ENCODE measurements at places on chromosomes 7 and 10.
A peak's percentile ranks its signal among the peaks of the same experiment; 100 is the strongest.

GRCh38 chr10:60714233-60714632, 64.0 kb upstream of the CDK1 start:
- no peak for DNase-seq

GRCh38 chr10:60032723-60033122, 126.4 kb upstream of the CCDC6 start:
- peak; percentile 67 for DNase-seq

- no peak for DNase-seq
Observed at GRCh38 chr7:152568972-152569371, 107.0 kb downstream of the XRCC2 start.

GRCh38 chr10:131993275-131993674, 11.6 kb upstream of the BNIP3 start:
- DNase-seq: no peak

DNA sequence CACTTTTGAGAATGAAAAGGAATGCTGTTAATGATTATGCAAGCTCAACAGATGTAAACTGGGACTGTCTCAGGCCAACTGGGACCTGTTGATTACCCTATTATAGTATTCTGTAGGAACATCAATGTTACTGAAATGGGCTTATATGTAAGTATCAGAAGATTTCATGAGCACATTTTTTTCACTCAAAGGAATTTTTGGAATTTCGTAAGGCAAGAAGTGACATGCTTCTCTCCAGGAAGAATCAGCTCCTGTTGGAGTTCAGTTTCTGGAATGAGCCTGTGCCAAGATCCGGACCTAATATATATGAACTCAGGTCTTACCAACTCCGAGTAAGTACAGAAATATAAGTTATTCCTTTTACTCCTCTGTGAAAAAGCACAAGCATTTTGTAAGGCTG, 19.2 kb downstream of the NIPSNAP2 start:
- no peak for DNase-seq

- no peak for DNase-seq
Observed at GRCh38 chr7:24601600-24601999, 28.3 kb downstream of the PALS2 start.

GRCh38 chr7:126843883-126844282, 408.9 kb downstream of the GRM8 start:
- DNase-seq: no peak

GRCh38 chr10:102274062-102274461, 28.7 kb downstream of the GBF1 start:
- DNase-seq: no peak

GRCh38 chr7:152158801-152159587, 133.5 kb downstream of the GALNT11 start:
- no peak for DNase-seq

GRCh38 chr7:46764100-46764936, 817.6 kb downstream of the TNS3 start:
- peak; percentile 88 for DNase-seq

- DNase-seq: no peak
Observed at GRCh38 chr7:145665499-145666258, 450.9 kb upstream of the CNTNAP2 start.

- no peak for DNase-seq
Observed at GRCh38 chr7:83101530-83101929, 61.2 kb downstream of the PCLO start.

- DNase-seq: peak; percentile 61
Observed at GRCh38 chr10:114367351-114368056, 36.8 kb downstream of the AFAP1L2 start.

GRCh38 chr10:17518338-17518737, 63.9 kb upstream of the ST8SIA6 start:
- DNase-seq: no peak

DNA sequence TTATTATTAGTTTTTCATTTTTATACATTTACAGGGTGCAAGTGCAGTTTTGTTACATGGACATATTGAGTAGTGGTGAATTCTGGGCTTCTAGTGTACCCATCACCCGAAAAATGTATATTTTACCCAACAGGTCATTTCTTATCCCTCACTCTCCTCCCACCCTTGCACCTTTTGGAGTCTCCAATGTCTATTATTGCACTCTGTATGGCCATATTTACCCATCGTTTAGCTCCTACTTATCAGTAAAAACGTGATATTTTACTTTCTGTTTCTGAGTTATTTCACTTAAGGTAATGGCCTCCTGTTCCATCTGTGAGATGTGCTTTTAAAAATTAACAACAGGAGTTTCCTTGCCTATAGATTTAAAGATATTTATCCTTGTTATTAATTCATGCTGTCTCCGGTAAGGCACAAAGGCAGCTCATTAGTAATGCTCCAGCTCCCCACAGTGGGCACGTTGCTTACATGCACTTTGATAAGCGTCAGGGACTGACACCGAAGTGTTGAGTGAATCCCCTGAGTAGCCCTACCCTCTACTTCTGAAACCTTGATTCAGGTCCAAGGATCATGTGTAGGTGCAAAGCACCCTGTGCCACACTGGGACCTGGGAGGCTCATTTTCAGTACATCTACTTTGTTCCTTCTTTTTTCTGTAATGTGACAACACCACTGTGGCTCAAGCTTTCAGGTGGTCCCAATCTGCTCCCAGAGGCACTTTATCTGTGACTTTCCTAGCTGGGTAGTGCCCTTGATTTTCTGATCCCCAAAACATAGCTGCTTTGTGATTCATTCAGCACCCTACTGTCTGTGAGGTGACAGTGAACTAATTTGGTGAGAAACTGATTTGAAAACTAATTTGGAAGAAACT, 27.3 kb downstream of the HYAL4 start:
- DNase-seq: peak; percentile 31

- no peak for DNase-seq
Observed at GRCh38 chr10:34762603-34763299, 52.3 kb downstream of the PARD3 start.

GRCh38 chr7:64774204-64774842, 19.9 kb upstream of the ZNF138 start:
- DNase-seq: no peak

DNA sequence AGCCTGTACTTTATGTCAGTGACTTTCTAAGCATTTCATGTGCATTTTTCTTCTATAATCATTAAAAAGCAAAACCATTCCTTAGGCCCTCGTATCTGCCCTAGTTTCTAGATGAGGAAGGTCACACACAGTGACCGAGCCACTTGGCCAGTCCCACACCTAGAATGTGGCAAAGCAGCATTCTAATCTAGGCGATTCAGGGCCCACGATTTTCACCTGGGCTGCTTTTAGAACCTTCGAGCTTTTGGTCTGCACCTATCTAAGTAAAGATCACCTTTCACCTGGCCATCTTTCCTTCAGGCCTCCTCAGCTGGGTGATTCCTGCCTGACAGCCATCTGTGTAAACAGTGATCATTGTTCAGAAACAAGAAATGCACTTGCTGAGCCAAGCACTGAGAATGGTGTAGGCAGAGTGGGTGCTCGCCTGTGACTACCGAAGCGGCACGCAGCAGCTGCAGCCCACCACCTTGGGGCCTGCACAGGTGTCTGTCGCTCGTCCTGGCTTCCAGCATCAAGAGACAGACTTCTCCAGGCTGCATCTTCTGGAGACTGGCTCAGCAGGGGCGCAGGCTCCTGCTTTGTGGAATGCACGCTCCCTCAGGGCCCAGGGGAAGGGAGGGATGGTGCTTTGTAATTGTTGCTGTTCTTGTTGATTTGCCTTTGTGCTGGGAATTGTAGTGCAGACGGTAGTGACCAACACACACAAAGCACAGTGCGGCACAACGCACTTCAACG, 149.0 kb upstream of the INSYN2A start:
- no peak for DNase-seq

All from A549 (cell line).